ENCODE measurements at places on chromosomes 2 and 18.
A peak's percentile ranks its signal among the peaks of the same experiment; 100 is the strongest.

DNA sequence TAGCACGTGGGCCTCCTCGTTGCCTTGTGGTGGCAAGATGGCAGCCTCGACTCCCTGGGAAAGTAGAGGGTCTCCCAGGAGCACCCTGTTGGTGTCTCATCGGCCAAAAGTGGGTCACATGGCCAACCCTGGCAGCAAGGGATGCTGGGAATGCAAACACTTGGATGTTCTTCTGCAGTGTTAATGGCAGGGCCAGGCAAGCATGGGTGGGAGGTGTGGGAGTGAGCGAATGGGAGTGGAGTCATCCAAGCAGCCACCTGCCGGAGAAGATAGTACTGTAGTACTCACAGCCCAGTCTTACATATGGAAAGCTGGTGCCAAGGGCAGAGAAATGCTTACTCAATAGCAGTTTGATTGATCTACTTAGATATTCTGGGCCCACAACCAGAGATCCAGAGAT is 122.2 kb downstream of the INHBB start:
- no peak for DNase-seq

GRCh38 chr2:111534910-111535352 is 349.1 kb downstream of the ANAPC1 start:
- no peak for DNase-seq

DNA sequence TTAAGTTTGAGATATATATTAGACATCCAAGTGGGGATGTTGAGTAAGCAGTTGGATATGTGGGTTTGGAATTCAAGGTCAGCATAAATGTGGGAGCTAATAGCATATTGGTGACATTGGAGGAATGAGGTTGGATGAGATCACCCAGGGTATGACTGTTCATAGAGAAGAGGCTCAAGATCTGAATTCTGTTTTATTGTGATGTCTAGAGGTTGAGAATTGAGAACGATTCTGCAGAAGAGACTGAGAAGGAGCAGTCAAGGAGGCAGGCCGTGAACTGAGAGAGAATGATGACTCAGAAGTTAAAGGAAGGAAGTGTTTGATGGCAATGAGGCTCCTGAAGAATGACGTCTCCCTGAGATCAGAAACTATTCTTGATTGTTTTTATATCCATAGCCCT is 5.9 kb downstream of the SERPINB11 start:
- DNase-seq = no peak

GRCh38 chr2:29816651-29817050 is 104.7 kb downstream of the ALK start:
- no peak for DNase-seq

- peak; percentile 26 for DNase-seq
These were observed 58.6 kb downstream of the SP110 start for GRCh38 chr2:230161184-230161583.

GRCh38 chr2:232488721-232489300 is 1.2 kb upstream of the ECEL1 start:
- DNase-seq = no peak

DNA sequence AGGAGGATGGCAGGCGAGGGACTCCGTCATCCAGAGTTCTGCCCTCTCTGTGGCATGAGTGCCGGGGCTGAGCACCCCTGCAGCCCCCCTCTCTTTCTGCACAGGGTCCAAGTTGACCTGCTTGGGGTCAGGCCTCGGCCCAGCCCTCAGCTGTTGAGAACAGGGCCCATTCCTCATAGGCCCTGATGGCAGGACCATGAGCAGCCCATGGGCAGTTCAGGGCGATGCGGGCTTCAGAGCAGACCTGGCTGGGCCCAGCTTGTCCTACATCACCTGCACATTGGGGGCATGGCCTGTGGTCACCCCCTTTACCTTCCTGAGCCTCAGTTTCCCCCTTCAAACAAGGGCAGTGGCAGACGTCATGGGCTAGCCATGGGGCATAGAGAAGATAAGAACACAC is 238.1 kb downstream of the SEPTIN10 start:
- DNase-seq = peak; percentile 29

GRCh38 chr2:229301237-229301636 is 30.1 kb upstream of the PID1 start:
- no peak for DNase-seq

- DNase-seq = no peak
These were observed 3.9 kb upstream of the TMEM163 start for GRCh38 chr2:134722728-134723127.

GRCh38 chr18:34710458-34710914 is 388 bp downstream of the DTNA start:
- DNase-seq = no peak

DNA sequence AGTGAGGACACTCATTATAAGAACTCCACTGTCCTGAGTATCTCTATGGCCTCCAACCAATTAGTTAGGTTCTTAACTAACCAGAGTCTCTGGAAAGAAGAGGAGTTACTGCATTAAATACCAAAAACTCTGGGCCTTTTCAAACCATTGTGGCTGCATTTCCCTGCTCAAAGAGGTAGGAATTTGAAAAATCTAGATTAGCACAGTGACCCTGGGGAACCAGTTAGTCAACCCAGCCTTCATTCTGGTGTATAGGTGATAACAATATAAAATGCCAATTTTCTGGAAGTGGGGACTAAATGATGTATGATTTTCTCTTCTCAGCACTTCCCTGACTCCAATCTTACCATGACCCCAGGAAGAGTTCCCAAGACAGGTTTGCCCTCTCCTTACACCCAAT is 287.8 kb upstream of the SETBP1 start:
- DNase-seq = no peak

DNA sequence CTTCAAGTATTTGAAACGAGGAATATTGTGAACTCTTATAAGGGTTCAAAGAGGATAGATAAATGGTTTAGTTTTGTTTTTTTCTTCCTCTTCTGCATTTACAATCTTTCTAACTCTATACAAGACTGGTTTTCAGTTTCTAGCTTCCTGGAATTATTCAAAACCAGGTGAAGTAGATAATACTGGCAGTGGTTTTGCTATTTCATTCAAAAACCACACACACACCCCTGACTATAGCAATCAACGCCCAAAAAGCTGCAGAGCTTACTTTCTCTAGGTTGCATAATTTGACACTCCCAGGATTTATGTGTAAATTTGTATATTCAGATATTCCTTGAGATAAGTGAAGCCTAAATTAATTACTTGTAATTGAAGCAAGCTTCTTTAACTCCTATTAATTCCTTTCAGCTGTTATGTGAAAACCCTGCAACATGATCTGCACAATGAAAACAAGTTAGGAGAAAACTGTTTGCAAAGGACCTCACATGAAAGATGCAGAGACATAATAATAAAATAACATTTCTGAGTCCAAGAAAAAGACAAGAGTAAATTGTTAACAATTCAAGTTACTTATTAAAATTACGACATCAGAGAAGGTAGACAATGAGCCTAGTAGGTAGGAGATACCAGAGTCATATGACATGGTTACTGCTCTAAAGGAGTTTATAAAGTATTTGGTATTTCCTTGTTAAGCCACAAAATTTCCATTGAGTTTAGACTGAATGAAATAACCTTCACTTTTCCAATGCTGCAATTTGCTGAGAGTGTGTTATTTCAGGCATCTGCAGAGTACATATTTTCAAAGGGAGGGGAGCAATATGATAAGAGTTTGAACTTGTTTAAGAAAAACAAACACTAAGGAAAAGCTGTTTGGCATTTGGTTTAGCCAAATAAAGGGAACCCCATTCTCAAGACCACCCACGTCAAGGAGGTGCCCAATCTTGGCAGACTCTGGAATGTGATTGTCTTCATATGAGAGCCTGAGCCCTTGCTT is 1.6 kb upstream of the NFE2L2 start:
- DNase-seq = no peak

DNA sequence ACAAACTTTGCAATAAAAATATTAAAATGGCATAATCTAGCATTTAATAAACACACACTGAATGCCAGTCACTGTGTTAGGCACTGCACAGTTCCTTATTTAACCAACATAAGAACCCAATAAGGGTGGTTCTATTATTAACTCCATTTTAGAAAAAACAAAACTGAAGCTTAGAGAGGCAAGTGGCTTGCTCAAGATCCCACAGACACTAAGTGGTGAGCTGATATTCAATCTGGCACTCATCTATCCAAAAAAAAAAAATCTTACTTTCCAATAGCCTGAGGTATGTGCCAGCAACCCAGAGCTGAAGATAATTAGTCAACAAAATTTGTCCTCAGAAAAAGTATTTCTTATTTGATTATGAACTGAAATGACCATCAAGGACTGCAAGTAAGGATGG is 799 bp downstream of the CYTIP start:
- no peak for DNase-seq

GRCh38 chr2:96485350-96485749 is 19.8 kb downstream of the NEURL3 start:
- DNase-seq = no peak

DNA sequence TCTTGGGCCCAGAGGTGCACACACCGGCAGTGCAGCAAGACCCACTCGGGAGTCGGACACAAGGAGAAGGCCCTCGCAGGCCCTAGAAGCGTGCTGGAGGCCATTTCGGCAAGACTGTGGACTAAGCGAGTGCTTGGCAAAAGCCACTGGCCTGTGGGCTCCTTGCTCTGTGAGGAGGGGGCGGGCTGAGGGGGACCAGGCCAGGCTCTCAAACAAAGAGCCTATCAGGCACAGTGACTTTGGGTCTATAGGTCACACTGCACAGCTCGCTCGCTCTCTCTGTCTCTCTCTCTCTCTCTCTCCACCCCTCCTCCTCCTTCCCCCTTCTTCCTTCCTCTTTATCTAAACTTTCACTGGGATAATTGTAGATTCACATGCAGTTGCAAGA is 23.6 kb upstream of the ZCCHC2 start:
- no peak for DNase-seq

DNA sequence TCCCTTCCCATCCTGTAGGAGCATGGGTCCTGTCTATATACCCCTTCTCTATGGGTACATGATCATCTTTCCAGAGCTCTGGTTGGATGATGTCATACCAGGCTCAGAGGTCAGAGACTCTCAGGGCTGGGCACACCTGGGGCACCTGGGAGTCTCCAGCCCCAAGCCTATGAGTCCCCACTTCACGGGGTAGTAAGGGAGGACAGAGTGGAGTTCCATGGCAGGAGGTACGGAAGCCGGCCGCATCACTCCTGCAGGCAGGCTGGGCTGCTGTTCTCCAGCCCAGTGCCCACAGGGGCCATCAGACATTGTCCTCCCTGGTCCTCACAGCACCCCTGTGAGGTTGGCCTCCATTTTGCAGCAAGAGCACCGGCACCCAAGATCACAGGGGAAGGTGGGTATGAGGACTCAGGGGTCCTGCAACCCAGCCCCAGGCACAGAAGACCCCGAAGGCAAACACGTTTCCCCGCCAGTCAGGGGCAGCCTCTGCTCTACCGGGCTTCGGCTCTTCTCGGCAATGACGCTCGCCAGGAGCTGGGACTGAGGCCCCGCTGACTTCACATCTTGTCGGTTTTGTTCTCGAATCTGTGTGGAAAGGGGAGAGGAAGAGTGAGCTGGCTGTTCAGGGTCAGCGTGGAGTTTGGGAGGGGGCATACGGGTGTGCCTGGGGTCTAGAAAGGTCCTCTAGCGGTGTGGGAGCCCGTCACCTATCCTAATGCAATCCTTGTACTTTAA is 91.5 kb downstream of the ADD2 start:
- DNase-seq = no peak

DNA sequence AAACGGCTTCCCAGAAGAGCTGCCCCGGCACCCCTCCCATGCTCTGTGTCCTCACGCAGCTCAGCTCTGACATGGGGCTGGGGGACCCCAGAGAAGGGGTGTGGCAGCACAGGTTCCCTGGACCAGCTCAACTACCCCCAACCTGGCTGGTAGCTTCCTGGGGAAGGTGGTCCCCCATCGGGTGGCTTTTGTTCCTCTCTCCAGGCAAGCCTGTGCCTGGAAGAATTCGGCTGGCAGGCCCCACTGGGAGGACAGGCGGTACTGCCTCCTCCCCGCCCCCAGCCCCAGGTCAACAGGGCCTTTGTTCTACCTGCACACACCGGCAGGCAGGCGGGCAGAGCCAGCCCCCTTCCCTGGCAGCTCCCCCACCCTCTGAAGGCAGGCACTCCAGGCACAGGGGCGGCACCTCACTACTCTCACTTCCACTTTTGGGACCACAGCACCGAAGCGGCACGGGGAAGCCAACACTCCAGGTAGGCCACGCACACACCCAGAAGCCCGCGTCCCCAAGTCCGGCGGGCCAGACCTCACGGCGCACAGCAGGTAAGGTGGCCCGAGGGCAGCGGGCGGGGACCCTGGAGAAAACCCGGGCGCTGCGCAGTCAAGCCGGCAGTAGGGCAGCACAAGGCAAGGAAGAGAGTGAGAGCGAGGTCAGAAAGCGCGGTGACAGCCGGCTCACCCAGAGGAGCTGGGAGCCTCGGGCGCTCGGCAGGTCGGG is 1.3 kb downstream of the HS6ST1 start:
- DNase-seq = peak; percentile 63

- DNase-seq = no peak
These were observed 63.4 kb downstream of the INPP4A start for GRCh38 chr2:98507891-98508708.

GRCh38 chr18:55252901-55253300 is 293.6 kb upstream of the CCDC68 start:
- DNase-seq = no peak

- DNase-seq = no peak
These were observed 196.3 kb downstream of the CTIF start for GRCh38 chr18:48735080-48735676.

DNA sequence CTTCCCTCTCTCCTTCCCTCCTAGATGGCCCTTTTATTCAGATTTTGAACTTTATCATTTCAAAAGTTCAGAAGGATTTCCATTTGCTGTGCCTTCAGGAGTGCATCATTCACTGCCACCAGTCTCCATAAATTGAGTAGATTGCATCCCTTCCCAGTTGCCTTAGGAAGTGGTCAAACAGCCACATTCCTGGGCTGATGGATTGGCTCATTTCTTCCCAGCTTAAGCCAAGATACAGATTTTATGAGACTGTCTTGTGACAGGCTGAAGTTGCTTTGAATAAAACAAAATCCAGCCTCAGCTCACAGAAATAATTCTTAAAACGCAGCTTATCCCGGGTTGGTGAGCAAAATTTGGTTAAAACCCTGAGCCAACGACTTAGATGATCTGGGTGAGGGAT is 9.8 kb downstream of the NRP2 start:
- no peak for DNase-seq

DNA sequence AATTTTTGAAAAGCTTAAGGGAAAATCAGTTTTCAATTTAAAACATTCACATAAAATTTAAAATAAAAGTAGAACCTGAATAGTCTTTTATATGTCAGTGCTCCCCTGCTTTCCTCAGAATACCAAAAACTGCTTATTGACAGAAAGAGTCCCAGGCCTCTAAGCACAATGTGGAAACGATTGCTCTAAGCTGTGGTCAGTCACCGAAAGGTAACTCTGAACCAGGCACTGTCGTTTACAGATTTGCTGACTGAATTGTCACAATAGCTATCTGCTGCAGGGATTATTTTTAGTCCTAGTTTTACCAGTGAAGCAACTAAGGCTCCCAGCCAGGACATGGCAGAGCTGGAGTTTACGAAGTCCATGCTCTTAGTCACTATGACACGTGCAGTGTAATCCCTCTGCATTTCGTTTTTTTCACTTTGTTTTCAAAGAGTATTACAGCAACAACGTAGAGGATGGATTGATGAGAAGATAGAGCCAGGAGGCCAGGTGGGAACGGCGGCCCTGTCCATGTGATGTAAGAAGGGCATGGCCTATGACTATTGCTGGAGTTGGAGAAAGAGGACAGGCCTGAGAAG is 28.1 kb upstream of the TMEM247 start:
- DNase-seq = peak; percentile 54

Measured in left lobe of liver (tissue), 2 donors.